Activated CD8-positive, alpha-beta memory T cell treated with anti-CD3 and anti-CD28 coated beads, Interleukin-2, amount 50 U/mL, for 4 hours (primary cell): ENCODE measurements at places on chromosomes 1 and 21.
A peak's percentile ranks its signal among the peaks of the same experiment; 100 is the strongest.

DNA sequence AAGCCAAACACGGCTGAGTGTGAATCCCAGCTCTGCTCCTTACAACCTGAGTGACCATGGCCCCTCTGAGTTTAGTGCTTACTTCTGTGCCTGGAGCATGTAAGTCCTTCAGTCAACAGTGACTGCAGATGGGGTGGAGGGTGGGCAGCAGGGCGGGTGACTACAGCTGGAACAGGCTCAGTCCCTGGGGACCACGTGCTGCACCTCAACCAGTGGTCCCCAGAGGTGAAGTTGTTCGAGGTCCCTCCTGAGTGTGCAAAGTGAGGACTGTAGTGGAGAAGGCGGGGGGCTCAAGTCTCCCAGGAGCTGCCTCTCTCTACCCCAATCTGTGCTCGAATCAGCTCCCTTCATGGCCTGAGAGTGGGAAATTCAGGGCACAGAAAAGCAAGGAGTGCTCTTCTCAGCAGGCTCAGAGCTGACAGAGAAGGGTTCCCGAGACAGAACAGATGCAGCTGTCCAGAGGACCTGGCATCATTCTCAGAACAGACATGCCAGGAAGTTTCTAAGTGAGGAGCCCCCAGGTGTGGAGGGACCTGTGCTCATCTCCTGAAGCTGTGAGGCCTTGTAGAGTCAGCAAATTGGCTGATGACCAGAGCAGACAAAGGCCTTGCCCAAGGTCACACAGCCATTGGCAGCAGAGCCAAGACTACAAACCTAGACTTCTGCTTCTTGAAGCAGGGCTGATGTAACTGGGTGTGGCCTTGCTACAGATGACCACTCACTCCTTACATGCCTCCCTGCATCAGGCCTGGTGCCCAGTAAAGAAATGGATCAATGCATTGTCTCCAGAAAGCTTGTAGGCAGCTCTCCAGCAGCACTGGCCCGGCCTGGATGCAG lies 61.7 kb upstream of the EDN2 start:
- DNase-seq, result no peak

GRCh38 chr1:72100771-72101170 lies 181.6 kb downstream of the NEGR1 start:
- no peak for DNase-seq

DNA sequence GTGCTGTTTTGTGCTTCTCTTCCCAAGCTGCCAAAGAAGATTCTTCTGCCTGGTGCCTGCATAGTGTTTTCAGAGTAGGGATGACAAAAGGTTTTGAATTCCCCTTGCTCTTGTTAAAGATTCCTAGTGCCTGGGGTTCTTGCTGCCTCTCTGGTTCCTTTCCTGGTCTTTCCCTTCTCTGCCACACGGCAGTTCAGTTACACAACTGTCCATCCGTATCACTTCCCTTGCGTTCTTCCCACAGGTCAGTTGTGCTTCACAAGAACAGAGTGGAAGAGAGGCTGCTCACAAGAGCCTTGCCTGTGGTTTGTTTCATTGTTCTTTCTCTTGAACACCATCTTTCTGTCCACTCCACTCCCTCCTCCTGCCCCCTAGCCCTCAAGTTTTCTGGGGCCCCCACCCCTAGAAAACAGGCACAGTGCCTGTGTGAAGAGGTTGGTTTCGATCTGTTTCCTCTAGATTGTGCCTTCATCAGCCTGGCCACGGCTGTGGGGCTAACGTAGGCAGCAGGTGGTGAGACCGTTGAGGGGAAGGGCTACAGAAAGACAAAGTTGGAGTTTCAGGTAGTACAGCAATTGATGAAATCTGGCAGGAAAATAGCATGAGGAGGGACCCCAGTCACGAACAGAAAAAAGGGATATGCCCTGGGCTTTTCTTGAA lies 5.8 kb downstream of the VASH2 start:
- no peak for DNase-seq

DNA sequence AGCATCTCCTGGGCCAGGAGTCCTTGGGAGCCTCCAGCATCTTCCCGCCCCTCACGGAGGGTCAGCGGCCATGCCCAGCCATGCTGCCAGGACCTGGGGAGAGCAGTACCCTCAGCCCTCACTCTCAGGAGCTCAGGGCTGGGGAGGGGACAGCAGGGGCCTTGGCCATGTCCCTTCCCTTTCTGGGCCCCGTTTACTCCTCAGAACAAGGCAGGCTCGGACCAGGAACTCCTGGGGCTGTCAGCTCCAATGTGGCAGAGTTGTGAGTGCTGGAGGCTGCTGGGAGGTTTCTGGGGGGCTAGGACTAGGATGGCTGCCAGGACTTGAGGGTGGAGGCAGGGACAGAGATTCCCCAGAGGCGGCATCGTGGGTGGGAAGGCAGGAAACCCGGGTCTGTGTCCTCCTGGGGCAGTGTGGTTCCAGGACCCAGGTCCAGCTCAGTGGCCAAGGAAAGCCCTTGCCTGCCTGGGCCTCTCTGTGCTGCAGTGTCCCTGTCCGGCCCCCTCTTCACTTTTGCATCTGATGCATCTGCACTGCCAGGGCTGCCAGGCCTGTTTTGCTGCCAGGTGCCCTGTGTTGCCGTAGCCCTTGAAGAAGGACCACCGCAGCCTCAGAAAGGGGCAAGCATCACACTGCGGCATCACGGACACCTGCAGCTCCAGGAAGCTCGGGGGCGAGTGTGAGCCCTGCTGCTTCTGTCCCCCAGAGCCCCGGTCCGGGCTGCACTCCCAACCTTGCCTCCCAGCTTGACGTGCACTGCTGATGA lies 223.9 kb downstream of the CAMTA1 start:
- DNase-seq, result no peak

- no peak for DNase-seq
These were observed 12.0 kb upstream of the DESI2 start for GRCh38 chr1:244640917-244641316.

- no peak for DNase-seq
These were observed 28.1 kb downstream of the SLC5A9 start for GRCh38 chr1:48250572-48250971.

DNA sequence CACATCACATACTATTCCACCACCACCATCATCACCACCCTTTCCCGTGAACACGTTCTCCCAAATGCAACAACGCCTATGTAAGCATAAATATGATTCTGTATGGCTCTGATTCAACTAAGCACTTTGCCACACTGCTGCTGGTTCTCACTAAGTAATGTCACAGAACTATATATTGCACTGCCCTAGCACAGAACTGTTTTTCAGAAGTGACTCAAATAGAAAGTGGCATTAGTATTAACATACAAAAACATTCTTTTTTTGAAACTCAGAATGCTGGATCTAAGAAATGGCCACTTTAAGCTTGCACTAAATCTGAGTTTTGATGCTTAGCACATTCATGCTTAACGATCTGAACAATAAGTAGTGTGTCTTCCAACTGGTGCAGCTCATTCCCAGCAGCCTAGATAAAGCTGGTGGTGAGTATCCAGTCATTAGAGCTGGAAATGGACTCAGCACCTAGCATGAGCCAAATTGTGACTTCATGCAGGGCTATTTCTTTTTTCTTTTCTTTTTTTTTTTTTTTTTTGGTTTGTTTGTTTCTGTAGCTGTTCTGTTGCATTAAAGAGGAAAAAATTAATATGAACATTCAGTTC lies 46.2 kb upstream of the ZC3H11B start:
- no peak for DNase-seq

DNA sequence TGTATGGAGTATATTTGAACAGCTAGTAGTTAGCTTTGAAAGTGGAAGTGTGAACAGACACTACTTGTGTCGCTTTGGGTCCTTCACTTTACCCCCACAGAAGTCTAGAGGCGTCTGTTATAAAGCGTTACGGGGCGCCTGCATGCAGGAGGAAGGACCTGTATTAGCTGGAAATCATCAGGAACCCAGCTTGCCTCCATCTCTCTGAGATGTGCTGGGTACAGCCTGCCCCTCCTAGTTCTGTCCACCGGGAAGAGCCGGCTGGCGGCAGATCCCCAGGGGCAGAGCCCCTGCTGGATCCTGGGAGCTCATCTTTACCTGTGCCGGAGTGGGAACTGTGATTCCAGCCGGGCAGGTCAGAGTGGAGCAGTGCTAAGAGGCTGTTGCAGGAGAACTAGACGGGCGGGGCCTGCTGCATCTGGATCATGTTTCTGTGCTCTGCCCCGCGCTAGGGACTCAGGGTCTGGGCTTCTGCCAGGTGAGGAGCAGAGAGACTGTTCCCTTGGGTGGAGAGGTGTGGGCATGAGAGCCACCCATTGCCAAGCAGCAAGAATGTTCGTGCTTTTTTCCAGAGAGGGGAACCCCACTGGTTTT lies 22.3 kb upstream of the SPSB1 start:
- no peak for DNase-seq

DNA sequence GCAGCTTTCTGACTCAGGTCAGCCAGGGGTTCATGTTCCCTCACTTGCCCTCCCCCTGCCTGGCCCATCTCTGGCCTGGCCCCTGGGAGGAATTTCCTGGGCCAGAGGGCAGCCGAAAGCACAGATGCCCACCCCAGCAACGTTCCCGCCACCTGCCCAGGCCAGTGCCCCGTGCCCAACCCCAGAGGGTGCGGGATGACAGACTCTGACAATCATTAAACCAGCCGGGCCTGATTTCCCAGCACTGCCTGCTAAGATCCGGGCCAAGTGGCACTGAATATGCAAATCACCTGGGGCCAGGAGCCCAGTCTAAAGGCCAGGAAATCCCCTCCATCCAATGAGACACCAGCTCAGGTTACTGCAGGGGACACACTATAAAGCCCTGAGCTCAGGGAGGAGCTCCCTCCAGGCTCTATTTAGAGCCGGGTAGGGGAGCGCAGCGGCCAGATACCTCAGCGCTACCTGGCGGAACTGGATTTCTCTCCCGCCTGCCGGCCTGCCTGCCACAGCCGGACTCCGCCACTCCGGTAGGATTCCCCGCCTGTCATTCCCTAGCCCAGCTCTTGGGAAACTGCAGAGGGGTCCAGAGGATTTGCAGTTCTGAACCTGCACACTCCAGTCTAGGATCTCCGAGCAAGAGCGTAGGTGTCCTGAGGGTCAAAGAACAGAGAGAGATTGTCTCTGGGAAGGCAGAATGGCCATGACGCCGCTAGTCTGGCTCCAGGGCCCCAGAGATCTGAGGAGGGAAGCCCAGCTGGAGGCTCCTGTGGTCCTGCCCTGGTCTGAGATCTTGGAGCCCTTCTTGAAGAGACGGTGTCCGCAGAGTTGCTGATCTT lies at the start of gene ELF3:
Gene ELF3 (plus strand): TSS at position 408 of the 836 bp plus-strand sequence. CDS start 550 bp downstream, outside the sequence.
- DNase-seq, result no peak

GRCh38 chr1:98045767-98046641 lies 125.2 kb upstream of the DPYD start:
- no peak for DNase-seq

DNA sequence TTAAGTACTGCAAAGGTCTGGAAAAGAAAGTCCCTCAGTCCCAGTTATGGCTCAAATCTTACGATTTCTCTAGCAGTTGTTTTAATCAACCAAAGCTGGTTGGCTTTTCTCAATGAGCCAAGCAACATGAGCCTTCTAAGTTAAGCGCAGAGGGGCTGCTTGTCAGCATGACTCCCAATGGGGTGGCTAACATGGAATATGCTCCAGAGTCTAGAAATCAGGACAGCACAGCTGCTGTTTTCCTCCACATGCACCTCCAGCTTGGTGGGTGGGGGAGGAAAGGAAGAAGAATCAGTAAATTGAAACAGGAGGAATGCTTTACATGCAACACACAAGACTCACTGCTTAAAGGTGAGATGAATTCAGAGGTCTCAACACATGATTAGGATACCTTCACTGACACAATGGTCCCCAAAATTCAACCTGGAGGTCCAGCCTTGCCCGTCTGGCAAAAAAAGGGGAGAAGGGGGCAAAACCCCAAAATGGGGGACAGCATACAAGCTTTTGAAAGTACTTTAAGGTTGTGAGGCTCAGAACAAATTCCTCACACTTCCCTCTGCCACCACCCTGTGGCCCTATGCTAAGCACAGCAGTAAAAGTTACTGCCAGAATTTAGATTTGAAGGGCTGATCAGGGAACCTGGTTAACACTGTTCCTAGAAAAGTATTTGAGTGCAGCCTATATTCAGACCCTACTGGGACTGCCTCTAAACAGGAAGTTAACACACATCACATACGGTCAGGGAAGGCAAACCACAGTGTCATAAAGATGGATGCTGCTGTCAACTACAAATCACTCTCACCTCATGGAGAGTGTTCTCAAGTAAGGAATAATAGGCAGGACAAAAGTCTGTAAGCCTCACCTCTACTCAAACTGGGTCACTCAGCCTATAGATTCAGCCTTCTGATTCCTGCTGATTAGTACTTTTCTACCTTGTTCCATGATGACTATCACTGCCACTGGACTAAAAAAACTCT lies 2.6 kb downstream of the GATAD2B start:
- DNase-seq, result no peak

DNA sequence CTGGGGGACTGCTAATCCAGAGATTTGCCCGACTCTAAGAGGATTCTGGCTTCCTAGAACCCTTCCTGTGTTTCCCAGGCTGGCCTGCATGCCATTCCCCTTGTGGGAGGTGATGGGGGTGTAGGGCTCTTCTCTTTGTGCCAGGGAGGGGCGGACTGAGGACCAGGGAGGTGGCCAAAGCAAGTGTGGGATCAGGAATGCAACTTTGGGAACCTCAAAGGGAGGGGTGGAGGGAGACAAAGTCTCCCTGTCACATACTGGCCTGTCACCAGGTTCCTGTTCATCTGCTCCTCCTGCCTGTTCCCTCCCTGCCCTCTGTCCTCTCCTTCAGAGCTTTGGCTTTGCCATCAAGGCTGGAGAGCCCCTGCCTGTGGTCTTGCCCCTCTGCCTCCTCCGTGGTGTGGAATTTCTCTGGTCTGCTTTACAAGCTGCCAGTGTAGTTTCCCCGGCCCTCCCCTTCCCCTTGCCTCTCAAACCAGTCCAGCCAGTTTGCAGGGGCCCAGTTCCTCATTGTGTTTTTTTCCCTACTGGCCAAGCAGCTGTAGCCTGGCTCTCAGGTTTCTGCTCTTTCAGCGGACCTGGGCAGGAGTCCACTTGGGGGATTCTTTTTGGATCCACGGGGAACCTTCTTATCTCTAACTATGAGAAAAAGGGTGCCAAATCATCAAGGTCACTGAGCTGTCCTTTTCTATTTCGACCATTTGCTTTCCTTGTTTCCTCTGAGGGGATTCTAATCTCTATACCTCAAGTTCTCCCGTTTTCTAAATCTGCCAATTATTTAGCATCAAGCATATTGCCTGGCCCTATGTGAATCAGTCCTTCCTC lies 1.8 kb downstream of the CGN start:
- DNase-seq, result no peak

- DNase-seq, result no peak
These were observed 33.2 kb downstream of the HSD3B2 start for GRCh38 chr1:119448127-119448511.

- peak; percentile 46 for DNase-seq
These were observed at the start of gene SV2A for GRCh38 chr1:149917571-149918144. TSS of gene SV2A (minus strand) at chr1:149917844. CDS start at chr1:149913840, 4,004 bp downstream.

GRCh38 chr1:180244840-180245239 lies 14.8 kb downstream of the LHX4 start:
- no peak for DNase-seq

- DNase-seq, result no peak
These were observed 128.2 kb downstream of the ATP5PO start for GRCh38 chr21:33787431-33787830.

DNA sequence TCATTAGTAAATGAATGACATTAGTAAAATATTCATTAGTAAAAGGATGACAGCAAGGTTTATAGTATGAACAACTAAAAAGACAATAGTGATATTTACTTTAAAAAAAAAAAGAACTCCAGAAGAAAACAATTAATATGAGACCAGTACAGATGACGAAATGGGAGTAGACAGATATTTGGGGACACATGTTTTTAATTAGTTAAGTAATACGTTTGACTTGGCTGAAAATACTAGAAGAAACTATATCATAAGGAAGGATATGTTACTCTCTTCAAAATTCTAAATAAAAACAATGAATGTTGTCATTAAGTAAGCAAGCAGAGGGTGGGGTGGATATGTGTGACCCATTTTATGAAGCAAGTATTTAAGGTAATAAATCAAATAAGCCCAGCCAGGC lies 61.9 kb downstream of the GPATCH2 start:
- no peak for DNase-seq
